ENCODE measurements at places on chromosomes 1 and 21. TPM values are rescaled to one million over a fixed set of nuclear protein-coding genes. Genes with fewer than 3 reads are reported as not detected.

Gene IFI44L
- 29.7 TPM for total RNA-seq

Gene TNFAIP8L2
- not detected for total RNA-seq

Gene ELOA
- total RNA-seq: 41.7 TPM

Gene ACTN2
- total RNA-seq: 0.28 TPM

Gene TMEM39B
- total RNA-seq: 15.8 TPM

Gene CACNA1S
- 0.07 TPM for total RNA-seq

Gene ACOT7
- total RNA-seq: 43.9 TPM

Gene KCNQ4
- 3.0 TPM for total RNA-seq

Gene OR2T35
- total RNA-seq: not detected

Gene RPF1
- total RNA-seq: 24.3 TPM

Gene EEIG2
- total RNA-seq: 13.8 TPM

Gene TRIM46
- total RNA-seq: 9.7 TPM

Gene ADAM30
- total RNA-seq: not detected
